ENCODE measurements at places on chromosomes 3 and 15.

GRCh38 chr3:28915741-28916500 is 364.9 kb upstream of the RBMS3 start:
- no peak for DNase-seq

GRCh38 chr3:121651684-121652083 is 9.0 kb downstream of the HCLS1 start:
- no peak for DNase-seq

- DNase-seq, result no peak
These were observed 375.8 kb downstream of the GAP43 start for GRCh38 chr3:115999001-115999585.

DNA sequence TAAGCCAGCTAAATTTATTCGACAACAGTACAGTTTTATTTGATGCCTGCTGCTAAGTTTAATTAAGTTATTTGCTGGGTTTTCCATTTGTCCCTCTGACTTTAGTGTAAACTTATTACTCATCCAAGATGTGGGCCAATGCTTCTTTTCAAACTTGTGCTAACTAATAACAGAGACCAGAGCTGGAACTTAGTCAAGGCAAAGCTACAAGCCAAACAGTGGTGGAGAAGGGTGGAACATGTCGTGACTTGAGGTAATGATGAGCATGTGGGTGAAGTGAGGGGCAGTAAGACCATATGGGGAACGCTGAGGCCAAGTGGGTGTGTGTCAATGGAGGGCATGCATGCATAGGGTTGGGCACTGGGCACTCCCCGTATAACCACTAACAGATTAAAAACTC is 63.9 kb downstream of the NMD3 start:
- no peak for DNase-seq

GRCh38 chr3:53555068-53555588 is 60.7 kb downstream of the CACNA1D start:
- no peak for DNase-seq

- DNase-seq, result no peak
These were observed 161.4 kb downstream of the CHSY1 start for GRCh38 chr15:101090428-101090790.

Measured in NCI-H187 treated with DMSO at 0.1 percent for 48 hours (cell line).